ENCODE measurements at places on chromosomes 12 and 14.

DNA sequence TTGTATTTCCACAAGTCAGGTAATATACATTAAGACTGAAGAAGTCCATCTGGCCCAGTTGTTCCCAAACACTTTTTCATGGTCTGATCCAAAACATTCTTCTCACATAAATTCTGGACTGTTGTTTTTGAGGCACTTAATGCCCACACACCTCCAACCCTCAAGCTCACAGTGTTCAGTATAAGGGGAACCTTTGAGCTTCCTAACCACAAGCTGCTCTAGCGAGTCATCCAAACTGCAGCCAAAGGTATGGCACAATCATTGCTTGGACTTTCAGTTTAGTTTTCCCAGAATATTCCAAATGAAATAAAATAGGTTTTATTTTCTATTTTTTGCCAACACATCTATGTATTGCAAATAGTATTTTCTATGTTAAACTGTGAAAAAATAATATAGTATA, 103.0 kb downstream of the PUS7L start:
- no peak for DNase-seq

- no peak for DNase-seq
Observed at GRCh38 chr14:76644855-76645518, 116.3 kb upstream of the VASH1 start.

DNA sequence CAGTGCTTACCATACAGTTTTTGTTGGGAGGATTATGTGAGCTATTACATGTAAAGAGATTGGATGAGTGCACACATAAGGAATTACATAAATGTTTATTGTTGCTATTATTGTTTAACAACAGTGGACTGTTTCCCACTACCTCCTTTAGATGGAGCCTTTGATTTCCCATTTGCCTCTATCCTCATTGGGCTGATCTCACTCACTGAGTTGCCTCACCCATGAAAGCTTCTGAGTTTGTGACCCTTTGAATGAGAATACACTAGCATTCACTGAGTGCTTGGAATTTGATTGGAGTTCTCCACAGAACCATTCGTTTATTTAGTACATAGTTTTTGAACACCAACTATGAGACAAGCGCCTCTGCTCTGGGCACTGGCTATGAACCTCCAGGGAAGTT, 121.0 kb downstream of the HELB start:
- no peak for DNase-seq

DNA sequence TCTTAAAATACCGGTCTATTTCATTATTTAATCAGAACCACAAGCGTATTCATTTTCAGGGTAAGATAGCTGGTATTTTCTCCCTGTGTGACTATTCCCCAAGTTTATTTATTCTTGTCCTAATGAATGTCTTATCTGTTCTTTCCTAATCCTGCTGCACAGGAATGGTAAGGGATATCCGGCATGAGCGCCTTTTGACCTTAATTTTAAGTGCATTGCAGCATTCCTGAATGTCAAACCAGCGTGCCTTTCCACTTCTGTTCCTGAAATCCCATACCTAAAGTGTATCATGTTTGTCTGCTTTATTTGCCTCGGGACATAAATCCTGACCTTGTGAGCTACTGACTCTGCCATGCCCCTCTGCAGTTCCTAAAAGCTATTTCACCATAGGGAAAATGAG, 1713.2 kb upstream of the FLRT2 start:
- no peak for DNase-seq

- DNase-seq, result no peak
Observed at GRCh38 chr12:108980831-108981618, 39.8 kb downstream of the SVOP start.

GRCh38 chr14:93923626-93924025, 3.5 kb upstream of the FAM181A start:
- DNase-seq, result no peak

GRCh38 chr12:31822761-31823160, 93.9 kb upstream of the AMN1 start:
- no peak for DNase-seq

DNA sequence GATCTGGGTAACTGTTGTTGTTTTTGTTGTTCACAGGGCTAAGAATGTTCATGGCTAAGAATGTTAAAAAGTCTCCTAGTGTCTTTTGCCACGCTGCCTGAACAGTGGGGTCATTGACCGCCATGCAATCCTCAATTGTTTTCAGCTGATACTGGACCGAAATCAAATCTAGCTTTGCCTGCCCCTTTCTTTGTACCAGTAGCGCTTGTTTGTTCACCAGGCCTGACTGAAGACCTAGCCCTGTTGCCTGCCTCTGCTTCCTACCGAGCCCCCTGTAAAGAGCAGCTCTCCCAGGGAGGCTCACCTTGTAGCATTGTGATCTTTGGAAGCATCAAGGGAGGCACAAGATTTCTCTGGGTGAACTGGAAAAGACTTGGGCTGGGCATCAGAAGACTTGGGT, 6.7 kb downstream of the PSEN1 start:
- DNase-seq, result no peak

DNA sequence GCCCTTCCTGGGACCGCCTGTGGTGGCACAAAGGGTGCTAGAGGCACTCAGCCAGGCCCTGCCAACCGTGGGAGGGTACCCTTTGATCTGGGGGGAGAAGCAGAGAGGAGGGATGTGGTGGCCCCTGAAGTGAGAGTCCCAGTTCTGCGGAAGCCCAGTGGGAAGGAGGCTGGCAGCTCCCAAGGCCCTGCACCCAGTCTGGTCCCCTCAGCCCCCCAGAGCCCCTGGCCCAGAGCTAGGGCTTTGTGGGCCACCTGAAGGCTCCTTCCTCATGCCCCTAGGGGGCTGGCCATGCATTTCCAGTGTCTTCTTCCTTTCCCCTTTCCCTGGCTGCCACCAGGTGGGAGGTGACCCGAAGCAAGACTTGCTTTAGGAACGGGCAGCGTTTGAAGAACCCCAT, 44.3 kb downstream of the PLEKHG3 start:
- DNase-seq, result no peak

- no peak for DNase-seq
Observed at GRCh38 chr12:115528466-115528865, 749.0 kb downstream of the MED13L start.

DNA sequence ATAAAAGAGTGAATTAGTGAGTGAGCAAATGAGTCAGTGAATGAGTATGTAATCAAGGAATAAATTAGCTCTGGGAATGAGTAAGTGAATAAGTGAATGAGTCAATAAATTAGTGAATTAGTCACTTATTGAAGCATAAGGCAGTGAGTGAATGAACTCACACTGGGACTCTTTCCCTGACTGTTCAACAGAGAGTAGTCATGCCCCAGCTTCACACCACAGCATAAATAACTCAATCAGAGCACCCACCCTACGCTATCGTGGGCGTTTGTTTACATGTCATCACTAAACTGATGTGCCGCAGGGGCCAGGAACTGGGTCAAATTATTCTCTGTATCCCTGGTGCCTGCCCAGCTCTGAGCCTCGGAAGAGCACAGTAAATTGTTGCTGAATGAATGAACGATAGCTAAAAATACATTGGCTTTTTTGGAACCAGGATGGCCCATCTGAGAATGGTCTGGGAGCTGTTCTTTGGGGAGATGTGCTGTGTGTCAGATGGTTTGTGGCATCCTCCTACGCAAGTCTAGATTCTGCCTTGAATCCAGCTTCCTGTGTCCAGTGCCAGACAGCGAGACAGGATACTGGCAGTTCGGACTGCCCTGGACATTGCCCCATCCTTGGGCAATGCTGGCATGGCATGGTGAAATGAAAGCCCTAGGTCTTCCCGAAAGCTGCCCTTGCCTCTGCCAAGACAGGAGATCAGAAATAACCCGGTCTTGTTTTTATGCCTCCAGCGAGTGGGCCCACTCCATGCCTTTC, 98.0 kb upstream of the RTL1 start:
- DNase-seq, result no peak

GRCh38 chr12:3496957-3497356, 6.0 kb downstream of the PRMT8 start:
- DNase-seq, result no peak

DNA sequence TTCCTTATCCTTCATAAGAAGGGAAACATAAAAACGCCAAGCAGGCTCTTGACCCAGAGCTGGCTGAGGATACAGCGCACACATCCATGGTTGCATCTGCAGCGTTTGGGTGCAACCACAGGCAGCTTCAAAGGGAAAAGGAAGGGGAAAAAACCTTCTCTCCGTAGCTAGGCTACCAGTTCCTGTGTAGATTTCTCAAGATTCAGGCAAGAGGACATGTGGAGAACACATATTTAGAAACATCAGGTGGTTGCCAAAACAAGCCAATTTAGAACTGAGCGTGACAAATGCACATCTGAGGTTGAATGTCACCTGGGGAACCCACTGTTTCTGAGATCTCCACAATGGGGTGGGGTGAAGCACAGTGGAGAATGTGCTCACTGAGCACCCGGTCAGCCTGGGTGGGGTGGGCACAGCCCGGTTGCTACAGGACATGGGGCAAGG, 78.3 kb upstream of the BDKRB2 start:
- no peak for DNase-seq

DNA sequence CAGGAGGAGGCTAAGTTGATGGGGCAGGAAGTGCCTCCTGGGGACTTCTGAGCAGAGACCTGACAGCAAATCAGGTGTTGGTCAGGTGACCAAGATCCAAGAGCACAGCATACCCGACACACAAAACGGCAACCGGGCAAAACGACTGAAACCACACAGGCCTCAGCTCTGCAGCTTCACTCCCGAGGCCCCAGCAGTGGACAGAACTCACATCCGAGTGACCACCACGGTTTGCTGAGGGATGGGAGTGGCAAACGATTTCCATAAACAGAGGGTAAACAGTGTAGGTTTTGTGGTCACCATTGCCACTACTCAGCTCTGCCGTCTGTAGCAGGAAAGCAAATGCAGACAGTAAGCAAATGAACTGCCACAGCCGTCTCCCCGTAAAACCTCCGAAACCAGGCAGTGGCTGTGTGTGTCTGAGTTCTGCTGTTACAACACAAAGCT, 14.4 kb downstream of the CHFR start:
- DNase-seq, result no peak
